GM04503 (cell line): ENCODE measurements at places on chromosomes 2 and 18.

GRCh38 chr2:142056784-142057183 lies 74.0 kb downstream of the LRP1B start:
- no peak for DNase-seq

GRCh38 chr2:85998071-85998991 lies 107.4 kb downstream of the POLR1A start:
- peak; percentile 69 for DNase-seq

GRCh38 chr2:67755156-67755882 lies 307.5 kb downstream of the C1D start:
- DNase-seq, result no peak

DNA sequence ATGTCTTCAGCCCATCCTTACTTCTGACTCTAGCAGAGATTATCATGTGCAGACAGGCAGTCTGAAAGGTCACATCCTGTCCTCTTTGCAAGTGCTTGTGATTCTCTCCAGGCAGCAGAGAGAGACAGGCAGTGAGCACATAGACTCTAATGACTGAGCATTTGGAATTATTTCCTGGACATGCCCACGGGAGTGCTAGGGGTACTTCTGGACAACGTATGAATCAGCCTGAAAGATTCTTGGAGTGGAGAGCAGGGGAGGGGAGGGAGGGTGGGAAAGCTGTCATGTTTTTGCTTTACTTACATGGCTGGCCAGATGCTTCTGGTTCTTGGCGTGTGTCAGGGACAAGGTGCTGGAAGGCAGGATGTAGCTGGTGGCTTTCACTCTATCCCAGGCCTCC lies 150.6 kb downstream of the RIF1 start:
- no peak for DNase-seq

DNA sequence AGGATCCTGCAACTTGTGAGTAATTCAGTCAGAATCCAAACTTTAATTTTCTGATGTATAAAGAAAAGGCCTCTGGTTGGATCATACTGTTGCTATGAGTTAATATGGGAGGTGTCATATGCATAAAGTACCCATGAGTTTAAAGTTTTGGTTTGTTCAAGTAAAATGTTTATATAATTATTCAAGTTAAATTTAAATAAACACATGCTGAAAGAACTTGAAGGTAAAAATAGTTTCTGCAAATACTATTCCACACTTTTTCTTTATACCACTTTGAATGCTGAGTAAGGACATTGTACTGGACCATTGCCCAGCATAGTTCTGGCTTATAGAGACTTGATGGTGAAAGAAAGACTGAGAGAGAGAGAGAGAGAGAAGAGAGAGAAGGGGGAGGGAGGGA lies 30.7 kb downstream of the PKP4 start:
- no peak for DNase-seq

DNA sequence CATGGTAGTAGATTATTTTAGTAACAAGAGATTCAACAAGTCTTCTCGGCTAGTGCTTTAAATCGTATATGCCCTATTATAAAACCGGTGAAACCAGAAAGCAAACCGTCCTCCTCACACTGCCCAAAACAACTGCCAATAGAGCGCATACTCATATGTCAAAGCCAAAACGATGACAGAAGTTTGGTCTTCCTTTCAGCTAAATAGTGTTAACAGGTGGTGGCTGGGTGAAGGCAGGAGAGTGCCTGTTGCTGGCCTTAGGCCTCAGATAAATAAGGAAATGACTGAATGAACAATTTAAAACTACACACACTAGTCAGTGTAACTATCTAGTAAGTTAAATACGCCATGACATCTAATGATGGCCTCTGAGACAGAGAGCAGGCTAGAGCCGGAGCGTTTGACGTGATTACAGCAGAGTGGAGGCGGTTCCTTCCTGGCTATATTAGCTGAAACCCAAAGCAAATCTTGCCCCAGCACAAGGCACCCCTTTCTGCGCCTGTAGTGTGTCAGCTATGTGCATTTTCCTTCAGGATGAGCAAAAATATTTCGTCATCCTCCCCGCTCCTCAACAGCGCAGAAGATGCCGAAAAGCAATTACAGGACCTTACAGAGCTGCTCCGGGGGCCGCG lies 1.6 kb downstream of the LONRF2 start:
- no peak for DNase-seq

DNA sequence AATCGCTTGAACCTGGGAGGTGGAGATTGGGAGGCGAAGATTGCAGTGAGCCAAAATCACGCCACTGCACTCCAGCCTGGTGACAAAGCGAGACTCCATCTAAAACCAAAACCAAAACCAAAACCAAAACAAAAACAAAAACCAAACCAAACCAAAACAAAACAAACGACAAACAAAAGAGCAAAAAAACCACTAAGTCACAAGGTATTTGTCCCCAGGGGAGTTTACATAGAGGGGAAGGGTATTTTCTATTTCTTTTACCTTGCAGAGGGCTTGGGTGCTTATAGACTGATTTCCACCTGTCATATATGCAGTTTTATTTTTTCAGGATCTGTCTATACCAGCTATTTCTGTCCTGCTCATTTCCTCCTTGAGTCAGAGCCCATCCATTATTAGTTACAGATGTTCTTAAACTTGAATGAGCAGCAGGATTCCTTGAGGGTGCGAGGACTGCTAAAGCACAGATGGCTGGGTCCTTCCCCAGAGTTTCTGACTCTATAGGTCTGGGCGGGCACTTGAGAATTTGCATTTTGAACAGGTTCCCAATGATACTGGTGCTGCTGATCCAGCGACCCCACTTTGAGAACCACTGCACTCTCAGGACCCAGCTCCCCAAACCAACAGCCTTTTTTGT lies 102.2 kb upstream of the UXS1 start:
- DNase-seq, result no peak

DNA sequence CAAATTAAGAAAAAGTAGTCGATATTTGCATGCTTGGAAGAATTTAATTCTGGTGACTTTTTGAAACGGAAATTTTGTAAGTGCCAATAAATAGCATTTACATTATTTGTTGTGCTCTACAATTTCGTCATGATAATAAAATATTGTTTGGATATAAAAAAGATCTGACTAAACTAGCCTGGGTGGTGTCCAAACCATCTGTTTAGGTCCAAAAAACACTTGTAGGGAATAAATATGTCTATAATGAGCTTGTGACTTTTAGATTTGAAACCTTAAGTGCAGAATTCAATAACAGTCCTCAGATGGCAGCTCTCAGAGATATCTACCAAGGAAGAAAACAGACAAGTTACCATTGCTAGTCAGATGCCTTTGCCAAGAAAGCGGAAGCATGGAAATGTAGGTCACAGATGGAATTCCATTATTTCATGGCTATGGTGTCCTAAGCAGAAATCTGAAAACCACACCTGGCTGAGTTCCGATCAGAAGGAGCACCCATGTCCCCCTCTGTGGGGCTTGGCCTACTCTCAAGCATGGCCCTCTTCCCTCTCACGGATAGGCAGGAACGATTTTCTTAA lies 731.1 kb downstream of the RNF144A start:
- DNase-seq, result no peak

DNA sequence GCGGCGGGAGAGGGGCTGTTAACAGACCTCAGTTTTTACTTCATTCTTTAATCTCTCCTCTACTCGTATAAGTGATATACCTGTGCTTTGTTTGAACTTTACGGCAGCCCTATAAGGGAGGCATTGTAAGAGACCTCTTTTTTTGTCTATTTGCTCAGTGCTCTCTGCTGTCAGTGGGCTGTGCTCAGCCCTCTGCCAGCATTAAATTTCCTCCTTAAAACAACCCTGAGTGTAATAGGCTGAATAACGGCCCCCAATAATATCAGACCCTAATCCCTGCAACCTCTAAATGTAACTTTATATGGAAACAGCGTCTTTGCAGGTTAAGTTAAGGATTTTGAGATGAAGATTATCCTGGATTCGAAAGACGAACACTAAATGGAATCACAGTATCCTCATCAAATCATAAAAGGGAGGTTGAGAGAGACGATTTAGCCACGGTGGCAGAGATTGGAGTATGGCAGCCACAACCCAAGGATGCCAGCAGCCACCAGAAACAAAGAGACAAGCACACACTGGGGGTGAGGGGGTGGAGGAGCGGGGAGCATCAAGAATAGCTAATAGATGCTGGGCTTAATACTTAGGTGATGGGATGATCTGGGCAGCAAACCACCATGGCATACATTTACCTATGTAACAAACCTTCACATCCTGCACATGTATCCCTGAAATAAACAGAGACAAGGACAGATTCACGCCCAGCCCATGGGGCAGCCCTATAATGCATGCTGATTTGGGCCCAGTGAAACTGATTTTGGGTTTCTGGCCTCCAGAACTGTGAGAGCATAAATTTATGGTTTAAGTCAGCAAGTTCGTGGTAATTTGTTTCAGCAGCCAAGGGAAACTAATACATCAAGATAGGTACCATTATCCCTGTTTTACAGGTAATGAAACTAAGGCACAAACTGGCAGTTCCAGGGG lies 894 bp upstream of the FARSB start:
- no peak for DNase-seq

DNA sequence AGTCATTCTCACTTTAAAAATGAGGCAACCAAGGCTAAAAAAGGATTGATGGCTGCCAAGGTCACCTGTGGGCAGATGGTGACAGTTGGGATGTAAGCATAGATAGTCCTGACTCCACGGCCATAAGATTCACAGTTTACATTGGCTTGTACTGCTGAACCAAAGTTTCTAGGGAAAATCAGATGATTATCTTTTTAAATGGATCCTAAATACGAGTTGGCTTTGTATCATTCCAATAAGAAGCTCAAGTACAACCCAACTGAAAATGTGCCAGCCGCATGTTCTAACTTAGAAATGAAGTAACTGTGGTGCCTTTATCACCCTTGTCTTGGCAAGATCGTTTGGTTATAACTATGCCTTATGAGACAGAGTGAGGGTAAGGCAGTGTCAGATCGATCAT lies 27.6 kb downstream of the HK2 start:
- no peak for DNase-seq

GRCh38 chr18:58315739-58316215 lies 271.8 kb downstream of the NEDD4L start:
- DNase-seq, result no peak

- no peak for DNase-seq
Measured at GRCh38 chr2:153047220-153047619, 328.8 kb downstream of the ARL6IP6 start.

DNA sequence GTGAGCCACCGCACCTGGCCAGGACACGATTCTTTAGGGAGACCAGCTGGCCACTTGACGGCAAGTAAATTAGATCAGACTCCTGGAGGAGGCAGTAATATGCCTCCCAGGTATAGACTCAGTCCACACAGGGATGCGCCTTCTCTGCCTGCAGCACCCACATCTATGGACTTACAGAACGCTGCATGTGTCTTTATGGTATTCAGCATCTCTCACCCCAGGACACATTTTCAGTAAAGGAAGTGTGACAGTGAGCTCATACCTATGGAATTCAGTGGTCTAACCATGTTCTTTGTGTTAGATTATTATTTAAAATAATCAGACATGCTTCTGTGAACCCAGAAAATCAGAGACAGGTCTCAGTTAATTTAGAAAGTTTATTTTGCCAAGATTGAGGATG lies 5.9 kb upstream of the NARS1 start:
- no peak for DNase-seq

- DNase-seq, result no peak
Measured at GRCh38 chr2:240162531-240162930, 22.1 kb upstream of the OTOS start.

GRCh38 chr2:134287323-134287722 lies 33.5 kb downstream of the MGAT5 start:
- no peak for DNase-seq

GRCh38 chr2:186687807-186688211 lies 6.1 kb upstream of the FAM171B start:
- no peak for DNase-seq

DNA sequence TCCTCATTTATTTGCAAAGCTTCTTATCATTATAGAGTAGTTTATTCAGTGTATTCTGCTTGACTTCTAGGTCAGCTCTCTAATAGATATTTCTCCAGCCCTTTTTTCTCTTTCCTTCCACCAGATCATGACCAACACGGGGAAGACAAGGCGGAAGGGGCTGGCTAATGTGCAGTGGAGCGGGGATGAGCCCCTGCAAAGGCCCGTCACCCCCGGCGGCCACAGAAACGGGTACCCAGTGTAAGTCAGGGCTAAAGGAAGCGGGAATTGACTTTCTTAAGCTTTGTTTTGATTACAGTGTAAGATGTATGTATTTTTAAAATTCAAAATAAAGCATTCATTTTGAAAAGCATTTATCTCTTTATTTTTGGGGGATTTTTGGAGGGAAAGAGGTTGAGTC lies 50.7 kb upstream of the B3GNT7 start:
- no peak for DNase-seq

DNA sequence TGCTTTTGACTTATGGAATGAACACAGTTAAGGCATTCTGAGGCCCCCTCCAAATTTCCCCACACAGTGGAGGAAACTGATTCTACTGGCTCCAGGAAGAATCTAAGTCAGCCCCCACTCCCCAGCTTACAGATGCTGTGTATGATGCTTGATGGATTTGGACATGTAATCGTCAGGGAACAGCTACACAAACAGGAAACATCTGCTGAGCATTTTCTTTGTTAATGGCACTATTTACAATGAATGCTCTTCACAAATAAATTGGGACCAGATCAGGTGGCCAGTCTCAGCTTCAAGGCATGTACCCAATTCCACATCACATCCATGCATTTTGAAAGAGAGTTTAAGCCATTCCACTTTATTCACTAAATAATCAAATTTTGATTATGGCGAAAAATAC lies 562.3 kb downstream of the SOX11 start:
- no peak for DNase-seq

- no peak for DNase-seq
Measured at GRCh38 chr18:32930695-32931301, 158.0 kb upstream of the KLHL14 start.

- no peak for DNase-seq
Measured at GRCh38 chr2:211900000-211900399, 638.6 kb downstream of the ERBB4 start.

DNA sequence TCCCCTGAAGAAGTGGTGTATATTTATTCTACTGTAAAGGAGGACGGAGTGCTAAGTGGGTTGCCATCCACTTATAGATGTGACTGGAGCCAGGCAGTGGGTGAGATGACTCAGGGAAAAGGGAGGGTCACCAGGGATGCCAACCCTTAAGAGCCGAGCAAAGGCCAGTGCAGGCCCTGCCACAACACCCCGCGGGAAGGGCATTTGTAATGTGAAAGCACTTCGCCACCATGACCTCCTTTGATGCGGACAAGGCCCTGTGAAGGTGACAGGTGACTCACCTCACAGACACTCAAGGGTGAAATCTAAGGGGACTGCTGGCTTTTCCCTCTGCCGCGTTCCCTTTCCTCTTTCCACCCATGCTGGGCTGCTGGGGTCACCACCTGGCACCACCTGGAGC lies 50.2 kb upstream of the MRPL33 start:
- no peak for DNase-seq

DNA sequence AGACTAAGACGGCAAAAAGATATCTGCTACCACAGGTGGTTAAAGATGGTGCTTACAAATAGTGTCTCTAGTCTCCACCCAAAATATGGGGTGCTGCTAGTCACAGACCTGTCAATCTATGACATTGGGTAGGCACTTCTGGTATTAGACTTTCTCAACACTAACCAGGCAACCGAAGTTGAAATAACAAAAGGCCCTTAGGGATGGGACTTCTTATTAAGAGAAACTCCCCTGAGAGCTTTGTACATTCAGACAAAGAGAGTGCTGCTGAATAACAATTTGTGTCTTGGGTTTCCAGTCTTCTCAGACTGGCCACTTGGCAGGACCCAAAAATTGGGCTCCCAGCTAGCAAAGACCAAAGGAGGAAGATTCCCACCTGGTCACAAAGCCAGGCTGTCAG lies 310.0 kb downstream of the CNTNAP5 start:
- DNase-seq, result no peak
